Thoracic aorta (tissue), 2 donors: ENCODE measurements at places on chromosomes 1 and 21. TPM values are rescaled to one million over a fixed set of nuclear protein-coding genes. Genes with fewer than 3 reads are reported as not detected.
A peak's percentile ranks its signal among the peaks of the same experiment; 100 is the strongest.

The ACTL8 gene
- not detected for total RNA-seq

The ANKRD35 gene
- 9.6 TPM for total RNA-seq

The FBLIM1 gene
- 997 TPM for total RNA-seq

DNA sequence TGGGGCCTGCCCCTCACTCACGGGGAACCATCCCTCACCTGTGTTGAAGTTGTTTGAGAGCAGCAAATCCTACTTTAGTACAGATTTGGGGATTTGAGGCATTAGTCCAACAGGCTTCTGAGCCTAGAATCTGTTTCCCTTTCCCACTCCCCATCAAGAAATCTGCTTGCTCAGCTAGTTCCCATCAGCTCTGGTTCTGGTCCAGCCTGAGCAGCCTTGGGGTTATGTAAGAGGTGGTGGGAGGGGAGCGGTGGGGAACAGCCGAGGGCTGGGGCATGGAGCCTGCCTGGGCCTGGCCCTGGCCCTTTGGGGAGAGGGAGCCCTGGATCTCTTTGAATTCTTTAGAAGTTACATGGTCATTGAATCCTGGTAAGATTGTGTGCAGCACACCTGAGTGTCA lies 4.1 kb downstream of the GSTM5 start:
- DNase-seq: no peak

GRCh38 chr21:42680429-42680828 lies 27.0 kb downstream of the PDE9A start:
- no peak for DNase-seq

DNA sequence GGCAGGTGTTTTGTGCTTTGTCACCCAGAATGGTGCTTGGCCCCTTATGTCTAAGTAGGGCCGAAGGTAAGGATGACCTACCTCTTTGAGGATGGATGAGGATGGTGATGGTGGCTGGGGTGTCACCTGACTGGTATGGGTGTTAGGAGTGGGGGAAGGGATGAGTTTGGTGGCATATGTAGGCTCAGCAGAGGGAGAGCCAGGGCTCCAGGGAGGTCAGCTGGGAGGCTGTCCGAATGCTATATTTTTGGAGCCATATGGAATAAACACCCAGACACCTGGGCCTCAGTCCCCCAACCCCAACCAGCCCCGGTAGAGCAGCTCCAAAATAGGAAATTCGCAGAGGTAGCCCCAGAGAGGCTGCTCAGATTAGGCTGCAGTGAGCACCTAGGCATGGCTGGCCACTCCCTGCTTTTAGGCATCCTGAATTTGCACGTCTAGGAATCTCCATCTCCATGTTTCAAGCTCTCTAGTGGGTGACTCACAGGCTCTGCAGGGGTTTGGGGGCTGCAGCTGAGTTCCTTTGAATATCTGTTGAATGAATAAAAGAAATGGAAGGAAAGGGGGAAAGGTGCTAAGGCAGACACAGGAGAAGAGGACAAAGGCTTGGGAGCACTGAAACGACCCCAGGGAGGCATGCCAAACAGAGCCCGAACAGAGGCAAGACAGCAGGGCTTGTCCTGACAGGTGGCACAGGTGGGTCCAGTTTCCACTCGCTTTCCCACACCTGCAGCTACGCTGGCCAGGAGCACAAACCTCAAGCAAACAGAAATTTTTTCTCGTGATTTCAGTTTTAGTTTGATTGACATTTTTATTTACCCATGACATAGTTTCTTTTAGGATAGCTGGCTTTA lies 135.3 kb upstream of the EDN2 start:
- no peak for DNase-seq

- no peak for DNase-seq
Measured at GRCh38 chr1:25245809-25246599, 1.2 kb downstream of the RSRP1 start.

- peak; percentile 13 for DNase-seq
Measured at GRCh38 chr21:16588433-16588860, 858.7 kb downstream of the USP25 start.

DNA sequence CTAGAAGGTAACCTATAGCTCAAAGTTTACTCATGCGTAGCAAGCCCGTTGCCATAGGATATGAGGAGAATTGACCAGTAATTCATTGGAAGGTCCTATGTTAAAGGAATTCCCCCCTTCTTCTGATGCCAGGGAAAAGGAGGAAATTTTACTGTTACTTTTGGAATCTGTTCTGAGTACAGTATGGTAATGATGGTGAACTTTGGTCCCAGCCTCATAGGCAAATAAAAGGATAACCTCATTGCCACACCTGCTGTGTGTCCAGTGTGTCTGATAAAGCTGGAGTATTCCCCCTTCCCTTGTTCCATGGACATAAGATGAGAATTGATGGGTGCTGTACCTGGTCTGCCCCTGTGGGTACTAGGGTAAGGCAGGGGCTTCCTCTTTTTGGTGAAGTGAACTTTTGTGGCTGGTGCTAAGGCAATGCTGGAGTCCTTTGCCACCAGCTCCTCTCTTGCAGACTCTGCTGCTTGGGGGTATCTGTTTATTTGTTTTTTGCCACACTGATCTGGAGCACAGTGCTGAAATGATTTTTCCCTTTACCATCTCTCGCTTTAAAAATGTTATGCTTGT lies 22.2 kb downstream of the MPZ start:
- no peak for DNase-seq

DNA sequence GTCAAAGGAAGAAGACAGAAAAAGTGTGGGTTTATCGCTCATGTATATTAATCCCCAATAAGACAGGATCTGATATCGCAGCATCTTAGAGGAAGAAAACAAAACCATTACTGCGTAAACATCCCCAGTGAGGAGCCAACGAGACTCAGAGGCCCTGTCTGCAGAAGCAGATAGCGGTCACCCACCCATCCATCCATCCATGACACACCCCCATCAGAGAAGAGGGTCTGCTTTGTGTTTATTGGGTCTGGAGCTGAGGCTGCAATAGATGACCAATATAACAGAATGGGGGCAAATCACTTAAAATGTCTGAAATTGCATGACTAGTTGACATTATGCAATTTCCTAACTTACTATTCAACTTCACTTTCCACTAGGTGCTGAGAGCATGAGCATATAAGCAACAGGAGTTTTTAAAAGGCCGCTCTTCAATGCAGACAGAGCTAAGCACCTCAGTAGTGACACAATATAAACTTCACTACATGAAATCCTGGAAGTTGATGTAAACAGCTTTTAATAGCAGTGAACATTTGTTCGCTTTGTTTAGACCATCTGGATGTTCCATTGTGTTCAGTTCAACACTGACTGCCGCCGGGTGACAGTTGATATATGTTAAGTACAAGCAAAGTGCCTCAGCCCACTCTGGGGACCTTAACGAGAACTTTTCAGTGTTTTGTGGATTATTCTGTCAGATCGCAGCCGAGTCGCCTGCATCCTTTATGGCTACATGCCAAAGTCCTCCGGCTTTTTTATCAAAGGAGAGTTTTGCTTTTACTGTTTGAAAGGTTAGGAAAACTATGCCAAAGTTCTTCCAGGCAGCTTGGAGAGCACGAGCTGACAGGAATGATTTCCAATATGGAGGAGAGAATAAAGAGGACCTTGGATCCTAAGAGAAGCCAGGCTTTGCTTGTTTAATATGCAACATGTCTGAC lies 167.5 kb downstream of the ZNF281 start:
- DNase-seq: no peak

- DNase-seq: no peak
Measured at GRCh38 chr1:1796466-1796865, 18.2 kb upstream of the NADK start.

DNA sequence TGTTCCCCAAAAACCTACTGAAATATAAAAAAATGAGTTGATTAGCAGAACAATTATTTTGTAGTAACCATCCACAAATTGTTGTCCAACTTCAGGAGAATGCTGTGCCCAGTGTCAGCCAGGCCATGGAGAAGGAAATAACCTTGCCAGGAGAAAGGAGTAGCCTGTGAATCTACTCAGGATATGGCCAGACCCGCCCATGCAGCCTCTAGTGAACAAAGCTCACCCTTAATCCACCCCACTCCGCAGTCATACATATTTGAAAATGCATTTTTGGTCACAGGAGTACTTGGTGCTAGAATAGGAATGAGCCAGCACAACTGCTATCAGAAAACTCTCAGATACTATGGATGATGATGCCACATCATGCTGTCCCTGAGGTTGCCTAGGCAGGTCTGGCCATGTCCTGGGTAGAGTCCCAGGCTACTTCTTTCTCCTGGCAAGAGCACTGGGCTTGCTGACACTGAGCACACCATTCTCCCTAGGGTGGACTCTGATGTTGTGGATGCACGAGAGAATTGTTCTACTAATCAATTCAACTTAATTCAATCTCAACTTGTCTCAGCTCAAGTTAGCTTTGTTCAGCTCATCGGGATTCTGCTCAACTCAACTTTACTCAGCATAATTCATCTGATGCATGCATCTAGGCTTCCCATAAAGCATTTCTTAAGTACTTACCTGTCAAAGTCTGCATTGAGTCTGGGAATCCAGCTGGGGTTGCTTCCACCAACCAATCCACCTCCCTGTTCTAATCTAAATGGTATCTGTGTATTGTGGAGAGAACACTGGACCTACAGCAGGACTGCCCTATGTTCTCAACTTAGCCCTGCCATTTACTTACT lies 18.2 kb downstream of the STYXL2 start:
- DNase-seq: no peak

- no peak for DNase-seq
Measured at GRCh38 chr1:208536212-208536611, 292.0 kb upstream of the PLXNA2 start.

- DNase-seq: no peak
Measured at GRCh38 chr21:44697811-44698734, 1.1 kb downstream of the KRTAP10-12 start.

GRCh38 chr1:23742670-23743286 lies 493 bp upstream of the ELOA start:
- DNase-seq: no peak

DNA sequence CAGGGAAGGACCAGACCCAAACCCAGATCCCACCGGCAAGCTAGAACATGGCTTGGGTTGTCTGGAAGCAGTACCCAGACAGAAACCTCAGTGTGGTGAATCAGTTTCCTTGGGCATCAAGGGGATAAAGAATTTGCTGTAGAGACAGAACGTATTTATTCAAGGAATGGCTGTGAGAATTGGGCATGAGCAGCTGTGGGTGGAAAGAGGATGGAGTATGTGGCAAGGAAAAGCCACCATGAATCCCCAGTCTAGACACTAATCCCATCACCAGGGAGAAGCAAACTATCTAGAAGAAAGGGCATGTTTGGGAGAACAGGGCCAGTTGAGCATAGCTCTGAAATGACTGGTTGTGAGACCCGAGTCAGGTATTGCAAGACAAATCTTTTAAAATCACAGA lies 109.2 kb downstream of the TOMM20 start:
- DNase-seq: no peak

- no peak for DNase-seq
Measured at GRCh38 chr1:180178511-180179161, 24.0 kb downstream of the QSOX1 start.

DNA sequence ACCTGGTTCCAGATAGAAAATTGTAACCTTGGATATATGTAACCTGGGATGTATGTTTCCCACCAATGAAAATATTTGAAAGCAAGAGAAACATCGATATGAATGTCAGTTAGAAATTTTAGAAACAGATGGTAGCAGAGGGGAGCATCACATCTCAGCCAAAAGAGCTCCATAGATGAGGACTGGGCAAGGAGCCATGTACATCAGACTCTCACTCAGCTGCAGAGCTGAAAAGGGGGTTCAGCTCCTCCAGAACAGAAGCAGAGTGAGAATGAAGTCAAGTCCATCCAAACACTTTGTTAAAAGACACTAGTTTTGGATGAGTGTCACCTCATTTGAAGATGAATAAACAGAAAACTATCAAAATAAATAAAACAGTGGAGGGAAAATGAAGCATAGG lies 202.4 kb downstream of the HMCN1 start:
- DNase-seq: no peak
